ENCODE measurements at places on chromosomes 13 and 19. TPM values are rescaled to one million over a fixed set of nuclear protein-coding genes. Genes with fewer than 3 reads are reported as not detected.
A peak's percentile ranks its signal among the peaks of the same experiment; 100 is the strongest.

CRX gene
- 0.53 TPM for total RNA-seq

DNA sequence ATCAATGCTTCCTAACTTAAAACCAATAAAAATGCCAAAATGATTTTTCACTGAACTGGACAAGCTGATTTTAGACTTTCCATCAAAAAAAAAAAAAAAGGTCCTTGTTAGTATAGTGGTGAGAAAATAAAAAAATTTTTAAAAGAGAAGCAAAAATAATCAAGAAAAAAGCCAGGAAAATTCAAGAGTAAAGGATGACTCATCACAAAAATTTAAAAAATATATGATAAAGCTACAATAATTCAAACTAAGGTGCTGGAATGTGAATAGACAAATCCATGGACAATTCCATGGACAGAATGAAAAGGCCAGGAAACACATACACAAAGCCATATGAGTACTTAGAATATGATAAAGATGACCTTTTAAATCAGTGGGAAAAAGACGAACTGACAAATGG lies 26.1 kb downstream of the ALG5 start:
- H3K27me3 ChIP-seq, result no peaks in the 10 kb centered on the region
- H3K36me3 ChIP-seq, result peaks cover 54% of the 10 kb centered on the region
- H3K4me3 ChIP-seq, result no peak overlapping the region
- no peaks in the 10 kb centered on the region for H3K4me1 ChIP-seq
- no peak overlapping the region for H3K27ac ChIP-seq
- no peak for DNase-seq

DNA sequence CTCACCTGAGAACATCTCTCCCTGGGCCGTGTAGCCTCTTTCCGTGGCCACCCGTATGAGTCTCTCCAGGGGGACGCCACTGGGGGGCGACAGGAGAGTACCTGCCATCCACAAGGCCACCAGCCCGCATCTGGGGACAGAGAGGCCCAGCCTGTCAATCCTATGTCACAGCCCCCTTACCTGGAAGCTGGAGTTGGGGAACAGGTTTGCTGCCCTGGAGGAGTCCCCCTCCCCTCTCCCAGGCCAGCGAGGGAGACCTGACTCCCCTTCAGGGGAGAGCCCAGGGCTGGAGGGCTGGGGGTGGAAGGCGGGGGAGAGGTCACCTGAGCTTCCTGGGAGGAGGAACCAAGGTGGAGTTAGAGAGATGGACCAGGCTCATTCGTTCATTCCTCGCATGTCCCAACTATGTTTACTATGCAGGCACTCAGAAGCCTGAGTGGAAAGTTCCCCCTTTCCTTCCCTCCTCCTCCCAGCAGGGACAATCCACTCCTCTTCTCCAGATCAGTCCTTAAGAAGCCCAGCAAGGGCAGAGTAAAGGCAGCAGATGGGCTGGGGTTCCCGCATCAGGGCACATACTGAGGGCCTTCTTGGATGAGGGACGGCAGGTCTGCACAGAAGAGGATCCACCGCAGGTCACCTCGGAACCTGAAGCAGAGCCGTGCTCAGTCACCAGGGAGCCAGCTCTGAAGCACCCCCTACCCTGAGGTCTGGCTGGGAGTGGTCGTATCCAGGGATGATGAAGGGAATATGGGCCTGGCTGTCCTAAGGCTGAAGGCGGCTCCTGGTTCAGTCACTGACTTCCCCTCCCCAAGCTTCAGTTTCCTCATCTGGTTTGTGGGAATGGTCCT lies 5.5 kb downstream of the ACTMAP start:
- peaks cover 7% of the 10 kb centered on the region for H3K36me3 ChIP-seq
- peak overlapping the region; percentile 72 for H3K27ac ChIP-seq
- H3K4me3 ChIP-seq, result no peak overlapping the region
- no peaks in the 10 kb centered on the region for H3K27me3 ChIP-seq
- peaks cover 25% of the 10 kb centered on the region for H3K4me1 ChIP-seq

DNA sequence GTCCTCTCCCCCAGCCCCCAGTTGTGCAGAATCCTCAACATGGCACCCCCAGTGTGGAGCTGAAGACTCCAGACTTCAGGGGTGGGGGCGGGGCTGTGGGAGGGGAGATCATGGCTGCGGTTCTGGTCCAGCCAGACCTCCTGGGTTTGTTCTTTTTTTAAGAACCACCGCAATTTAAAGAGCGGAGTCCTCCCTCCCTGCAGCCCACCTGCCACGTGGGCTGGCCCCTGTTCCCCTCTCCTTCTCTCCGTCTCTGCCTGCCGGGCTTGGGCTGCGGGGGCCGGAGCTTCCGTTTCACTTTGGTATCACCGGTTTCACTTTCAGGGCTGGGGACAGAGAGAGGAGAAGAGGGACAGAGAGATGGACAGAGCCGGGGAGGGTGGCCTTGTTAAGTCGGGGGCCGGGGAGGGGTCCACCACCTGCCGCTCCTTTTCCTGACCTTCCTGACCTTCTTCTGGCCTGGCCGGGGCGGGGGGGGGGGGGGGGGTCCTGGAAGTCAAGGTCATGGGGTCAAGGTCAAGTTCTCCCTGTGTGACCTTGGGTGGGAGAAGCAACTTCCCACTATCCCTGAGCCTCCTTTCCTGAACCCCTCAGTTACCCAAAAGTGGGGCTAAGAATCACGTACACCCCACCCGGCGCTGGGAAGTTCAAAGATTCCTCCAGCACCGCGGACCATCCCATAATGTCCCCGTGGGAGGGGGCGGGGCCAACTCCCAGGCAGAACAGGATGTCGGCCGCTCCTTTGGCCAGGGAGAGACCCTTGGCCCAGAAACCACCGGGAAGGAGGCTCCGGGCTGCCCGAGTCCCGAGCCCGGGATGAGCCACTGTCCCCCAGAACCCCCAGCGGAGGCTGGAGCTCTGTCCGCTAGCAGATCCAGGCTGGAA lies 11.3 kb upstream of the ZBTB7A start:
- H3K27me3 ChIP-seq, result peaks cover 3% of the 10 kb centered on the region
- no peaks in the 10 kb centered on the region for H3K36me3 ChIP-seq
- H3K4me3 ChIP-seq, result peak overlapping the region; percentile 42
- 0 out of 2 replicates have a peak overlapping the region, but pooled peaks have one; percentile 65 for H3K27ac ChIP-seq
- peaks cover 23% of the 10 kb centered on the region for H3K4me1 ChIP-seq
- DNase-seq, result peak; percentile 62

- H3K4me1 ChIP-seq, result no peaks in the 10 kb centered on the region
- no peak overlapping the region for H3K4me3 ChIP-seq
- no peak for DNase-seq
Observed at GRCh38 chr19:33470686-33471085, 50.9 kb downstream of the PEPD start.

- H3K36me3 ChIP-seq, result no peaks in the 10 kb centered on the region
- no peak overlapping the region for H3K27ac ChIP-seq
- no peaks in the 10 kb centered on the region for H3K4me1 ChIP-seq
Observed at GRCh38 chr13:101327871-101328270, 88.4 kb downstream of the NALCN start.

GRCh38 chr13:101181076-101181685 lies 235.1 kb downstream of the NALCN start:
- H3K27me3 ChIP-seq, result no peaks in the 10 kb centered on the region
- no peaks in the 10 kb centered on the region for H3K36me3 ChIP-seq
- H3K4me1 ChIP-seq, result peaks cover 5% of the 10 kb centered on the region
- no peak overlapping the region for H3K4me3 ChIP-seq
- DNase-seq, result no peak
- H3K27ac ChIP-seq, result no peak overlapping the region

DNA sequence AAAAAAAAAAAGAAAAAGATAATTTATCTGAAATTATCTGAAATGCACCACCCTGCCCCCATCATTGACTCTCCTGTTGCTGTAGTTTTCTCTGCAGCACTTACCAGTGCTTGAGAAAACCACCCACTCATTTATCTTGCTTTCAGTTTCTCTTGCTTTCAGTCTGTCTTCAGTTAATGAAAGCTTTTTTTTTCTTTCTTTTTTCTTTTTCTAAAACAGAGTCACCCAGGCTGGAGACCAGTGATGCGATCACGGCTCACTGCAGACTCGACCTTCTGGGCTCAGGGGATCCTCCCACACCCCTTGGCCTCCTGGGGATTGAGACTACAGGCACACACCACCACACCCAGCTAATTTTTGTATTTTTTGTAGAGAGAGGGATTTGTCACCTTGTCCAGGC lies 4.3 kb upstream of the ACP5 start:
- no peaks in the 10 kb centered on the region for H3K36me3 ChIP-seq
- no peak overlapping the region for H3K27ac ChIP-seq
- no peak for DNase-seq
- peaks cover 8% of the 10 kb centered on the region for H3K4me1 ChIP-seq
- H3K27me3 ChIP-seq, result peaks cover 14% of the 10 kb centered on the region

DNA sequence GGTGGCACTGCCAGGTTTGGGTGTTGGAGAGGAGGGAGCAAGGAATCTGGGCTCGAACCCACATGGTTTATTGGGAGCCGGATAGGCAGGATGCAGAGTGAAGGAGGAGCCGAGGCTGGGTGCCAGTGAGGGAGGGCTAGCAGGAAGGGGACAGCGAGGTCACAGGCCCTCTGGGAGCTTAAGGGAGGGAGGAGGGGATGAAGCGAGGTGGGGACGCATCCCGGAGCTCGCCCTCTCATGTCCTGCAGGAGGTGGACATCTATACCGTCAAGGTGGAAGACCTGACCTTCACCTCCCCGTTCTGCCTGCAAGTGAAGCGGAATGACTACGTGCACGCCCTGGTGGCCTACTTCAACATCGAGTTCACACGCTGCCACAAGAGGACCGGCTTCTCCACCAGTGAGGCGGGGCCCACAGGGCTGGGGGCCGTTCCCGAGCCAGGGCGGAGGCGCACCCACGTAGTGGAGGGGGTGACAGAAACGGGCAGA lies 3.5 kb upstream of the ADM5 start:
- DNase-seq, result no peak
- peaks cover 43% of the 10 kb centered on the region for H3K4me1 ChIP-seq
- no peak overlapping the region for H3K4me3 ChIP-seq
- H3K27me3 ChIP-seq, result no peaks in the 10 kb centered on the region

DNA sequence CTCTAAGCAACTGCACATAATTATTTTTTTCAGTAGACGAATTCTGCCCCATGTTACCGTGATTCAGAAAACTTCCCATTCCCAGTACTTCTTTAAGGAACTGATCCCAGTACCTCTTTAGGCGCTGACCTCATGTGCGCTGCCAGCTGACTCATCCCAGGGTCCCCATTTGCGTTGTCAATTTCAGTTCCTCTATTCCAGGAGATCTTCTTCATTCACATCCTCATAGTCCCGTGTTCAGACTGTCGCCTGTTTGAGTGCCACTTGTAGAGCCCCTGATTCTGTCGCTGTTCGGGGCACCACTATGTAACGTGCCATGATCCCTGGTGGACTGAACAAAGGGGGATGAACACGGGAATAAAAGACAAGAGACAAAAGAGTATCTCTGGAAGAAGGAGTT lies 16.4 kb downstream of the FPR3 start:
- H3K36me3 ChIP-seq, result peaks cover 73% of the 10 kb centered on the region
- H3K27ac ChIP-seq, result no peak overlapping the region
- H3K4me3 ChIP-seq, result no peak overlapping the region

DNA sequence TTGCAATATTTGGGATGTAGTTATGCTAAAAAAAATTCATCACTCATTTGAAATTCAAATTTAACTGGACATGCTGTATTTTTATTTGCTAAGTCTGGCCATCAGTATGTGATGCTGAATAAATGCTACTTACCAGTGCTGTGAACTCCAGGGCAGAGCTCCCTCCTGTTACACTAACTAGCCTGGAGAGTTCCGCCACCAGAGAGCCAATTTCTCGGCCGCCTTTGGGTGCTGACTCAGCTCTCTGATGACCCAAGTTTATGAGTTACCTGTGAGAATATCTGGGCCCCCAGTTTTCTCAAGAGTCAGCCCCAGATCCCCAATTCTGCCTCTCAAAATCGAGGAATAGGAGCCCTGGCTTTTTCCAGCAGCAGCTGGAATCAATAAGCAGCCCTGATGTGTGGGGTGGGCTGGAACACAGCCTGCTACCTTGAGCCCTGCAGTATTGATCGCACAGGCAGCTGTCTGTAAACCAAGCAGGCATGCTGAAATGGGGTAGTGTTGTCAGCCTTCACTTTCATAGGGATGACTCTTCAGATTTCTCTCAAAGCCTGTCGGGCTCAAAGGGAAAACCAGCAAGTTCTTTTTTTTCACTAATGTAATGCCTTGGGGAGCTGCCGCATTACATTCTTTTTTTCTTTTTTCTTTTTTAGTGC lies 113.7 kb downstream of the DNAJC15 start:
- no peak overlapping the region for H3K4me3 ChIP-seq
- H3K36me3 ChIP-seq, result no peaks in the 10 kb centered on the region
- peaks cover 76% of the 10 kb centered on the region for H3K4me1 ChIP-seq
- no peaks in the 10 kb centered on the region for H3K27me3 ChIP-seq
- H3K27ac ChIP-seq, result no peak overlapping the region

PTPRH gene
- total RNA-seq, result 0.63 TPM

DNA sequence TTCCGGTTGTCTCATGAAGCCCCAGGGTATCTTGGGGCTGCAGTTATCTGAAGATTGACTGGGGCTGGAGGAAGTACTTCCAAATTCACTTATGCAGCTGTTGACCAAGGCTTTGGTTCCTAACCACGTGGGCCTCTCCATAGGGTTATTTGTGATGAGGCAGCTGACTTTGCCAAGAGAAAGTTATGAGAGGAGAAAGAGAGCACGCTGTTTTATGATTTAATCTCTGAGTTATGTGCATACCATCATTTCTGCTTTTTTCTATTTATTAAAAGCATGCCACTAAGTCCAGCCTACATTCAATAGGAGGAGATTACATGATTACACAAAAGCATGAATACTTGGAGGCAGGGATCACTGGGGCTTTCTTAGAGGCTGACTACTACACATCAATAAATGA lies 215.5 kb downstream of the NHLRC3 start:
- H3K27ac ChIP-seq, result no peak overlapping the region
- H3K27me3 ChIP-seq, result no peaks in the 10 kb centered on the region
- H3K4me3 ChIP-seq, result no peak overlapping the region
- no peak for DNase-seq
- H3K4me1 ChIP-seq, result peaks cover 5% of the 10 kb centered on the region

GRCh38 chr13:110107568-110108347 lies 199.2 kb downstream of the COL4A1 start:
- no peaks in the 10 kb centered on the region for H3K27me3 ChIP-seq
- peaks cover 17% of the 10 kb centered on the region for H3K4me1 ChIP-seq
- H3K36me3 ChIP-seq, result no peaks in the 10 kb centered on the region

GRCh38 chr19:19296953-19297689 lies 23.2 kb downstream of the SUGP1 start:
- no peak overlapping the region for H3K4me3 ChIP-seq
- H3K27me3 ChIP-seq, result no peaks in the 10 kb centered on the region
- no peak for DNase-seq
- no peak overlapping the region for H3K27ac ChIP-seq

- H3K27ac ChIP-seq, result no peak overlapping the region
- no peaks in the 10 kb centered on the region for H3K36me3 ChIP-seq
- no peak overlapping the region for H3K4me3 ChIP-seq
- no peak for DNase-seq
Observed at GRCh38 chr13:27406178-27406939, 18.1 kb upstream of the GTF3A start.

GRCh38 chr13:20161275-20161950 lies 561 bp upstream of the GJA3 start:
- H3K27ac ChIP-seq, result no peak overlapping the region
- no peaks in the 10 kb centered on the region for H3K36me3 ChIP-seq
- peaks cover 68% of the 10 kb centered on the region for H3K27me3 ChIP-seq
- DNase-seq, result no peak

Measured in WTC11 (cell line).